ENCODE measurements at places on chromosomes 3 and 15.

DNA sequence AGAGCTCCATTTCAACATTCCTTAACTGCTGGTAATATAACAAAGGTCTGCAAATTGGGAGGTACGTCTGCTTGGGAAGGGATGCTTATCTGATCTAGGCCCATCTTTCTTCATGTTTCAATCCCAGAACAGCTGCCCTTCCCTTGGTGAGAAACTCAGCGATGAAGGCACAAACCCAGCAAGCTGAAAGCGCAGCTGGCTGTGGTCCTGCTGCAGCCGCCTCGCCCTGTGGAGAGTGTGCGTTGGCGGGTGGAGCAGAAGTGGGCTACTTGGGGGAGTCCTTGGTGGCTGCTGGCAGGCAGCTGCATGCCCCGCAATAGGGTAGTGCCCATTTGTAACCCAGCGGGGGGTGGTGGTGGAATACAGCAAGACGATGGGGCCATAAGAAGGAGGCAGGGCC, 160.6 kb upstream of the WNT5A start:
- no peak for DNase-seq

DNA sequence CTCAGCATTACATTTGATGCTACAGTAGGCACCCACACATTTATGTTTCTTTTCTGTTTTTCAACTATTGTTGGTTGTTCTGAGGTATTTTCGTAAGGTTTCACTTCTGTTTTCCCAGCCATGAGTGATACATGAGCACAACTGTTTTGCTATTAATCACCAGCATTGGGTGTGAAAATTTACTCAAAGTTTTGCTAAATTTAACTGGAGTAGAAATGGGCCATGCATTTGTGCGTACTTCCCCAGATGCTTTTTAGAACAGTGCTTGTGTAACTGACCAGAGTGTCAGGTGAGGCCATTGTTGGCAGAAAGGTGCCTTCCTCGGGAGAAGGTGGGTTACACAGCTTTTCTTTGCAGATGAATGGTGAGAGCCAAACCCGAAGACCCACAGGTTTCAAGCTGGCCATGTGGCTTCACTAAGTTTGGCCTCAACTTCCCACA, 70.4 kb downstream of the ST6GAL1 start:
- DNase-seq = peak; percentile 33

DNA sequence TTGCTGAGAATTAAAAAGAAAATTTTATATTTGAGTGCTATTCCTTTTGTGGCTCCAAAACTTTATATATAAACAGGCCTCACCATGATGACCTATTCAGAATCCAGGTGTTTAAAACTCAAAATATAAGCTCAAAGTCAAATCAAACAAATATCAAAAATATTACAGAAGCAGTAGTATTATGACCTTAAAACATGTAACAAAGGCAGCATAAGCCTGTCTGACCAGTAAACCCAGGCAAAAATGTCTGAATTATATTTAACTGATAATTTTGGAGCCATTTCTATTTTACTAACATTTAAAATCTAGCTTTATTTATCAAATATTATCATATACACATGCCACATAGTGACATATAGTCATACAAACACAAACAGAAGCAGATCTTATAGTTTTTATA, 6.4 kb upstream of the NOX5 start:
- DNase-seq = no peak

GRCh38 chr3:14827776-14828175, 9.0 kb downstream of the FGD5 start:
- DNase-seq = no peak

- no peak for DNase-seq
These were observed 35.8 kb upstream of the SLC24A5 start for GRCh38 chr15:48084759-48085590.

DNA sequence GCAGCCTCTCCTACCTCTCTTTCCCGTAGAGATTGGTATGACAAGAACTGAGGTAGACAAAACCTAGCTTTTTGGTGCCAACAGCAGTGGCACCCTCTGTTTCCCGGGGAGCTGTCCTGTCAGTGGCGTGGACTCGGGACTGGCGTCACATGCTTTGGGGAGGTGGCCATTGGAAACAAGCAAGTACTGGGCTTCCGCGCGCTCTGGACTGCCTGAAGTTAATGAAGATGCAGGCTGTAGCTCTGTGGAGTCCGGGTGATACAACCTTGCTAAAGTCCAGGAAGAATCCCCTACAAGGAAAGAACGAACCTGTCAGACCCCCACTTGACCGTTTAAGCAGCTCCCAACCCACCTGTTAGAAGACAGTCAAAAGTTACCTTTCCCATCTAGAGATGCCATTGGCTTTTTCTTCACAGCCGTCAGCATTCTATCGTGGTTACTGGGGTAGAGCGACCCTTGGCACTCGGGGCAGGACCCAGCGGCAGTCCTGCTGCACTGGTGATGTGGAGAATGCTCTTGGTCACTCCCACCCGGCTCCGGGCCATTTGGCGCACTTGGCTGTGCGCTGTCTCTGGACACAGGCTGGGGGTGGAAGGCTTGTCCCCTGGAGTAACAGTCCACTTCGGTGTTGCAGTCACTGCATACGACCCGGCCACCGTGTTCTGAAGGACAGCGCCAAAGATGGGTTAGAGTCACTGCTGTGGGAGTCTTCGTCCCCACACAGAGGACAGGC, 120.5 kb downstream of the LRIG1 start:
- DNase-seq = no peak

GRCh38 chr15:83158393-83158792, 49.2 kb downstream of the HDGFL3 start:
- no peak for DNase-seq

GRCh38 chr3:56424885-56425284, 43.4 kb downstream of the ERC2 start:
- DNase-seq = no peak

- no peak for DNase-seq
These were observed 28.0 kb downstream of the RFTN1 start for GRCh38 chr3:16485395-16485992.

- no peak for DNase-seq
These were observed 253.8 kb upstream of the IGF1R start for GRCh38 chr15:98394546-98394945.

GRCh38 chr3:151346292-151346691, 16.9 kb upstream of the P2RY13 start:
- no peak for DNase-seq

- no peak for DNase-seq
These were observed 3.7 kb downstream of the PAK6 start for GRCh38 chr15:40242601-40243000.

- no peak for DNase-seq
These were observed 23.1 kb downstream of the TRPM1 start for GRCh38 chr15:31078471-31078870.

DNA sequence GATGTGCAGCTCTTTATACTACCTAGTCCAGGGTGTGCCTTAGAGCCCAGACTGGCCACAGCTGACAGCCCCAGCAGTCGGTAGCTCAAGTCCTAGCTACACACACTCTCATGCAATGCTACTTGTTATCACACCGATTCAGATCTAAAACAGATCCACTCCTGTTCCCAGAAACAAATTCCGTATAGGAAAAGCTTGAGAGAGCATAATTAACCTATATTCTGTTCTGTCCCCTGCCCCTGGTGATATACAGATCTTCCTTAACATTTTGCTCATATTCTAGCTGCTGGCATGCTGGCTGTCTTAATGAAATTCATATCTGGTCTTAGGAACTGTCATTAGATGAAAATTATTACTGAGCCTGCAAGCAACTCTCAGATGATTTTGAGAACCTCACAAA, 204.3 kb downstream of the SOX2 start:
- no peak for DNase-seq

DNA sequence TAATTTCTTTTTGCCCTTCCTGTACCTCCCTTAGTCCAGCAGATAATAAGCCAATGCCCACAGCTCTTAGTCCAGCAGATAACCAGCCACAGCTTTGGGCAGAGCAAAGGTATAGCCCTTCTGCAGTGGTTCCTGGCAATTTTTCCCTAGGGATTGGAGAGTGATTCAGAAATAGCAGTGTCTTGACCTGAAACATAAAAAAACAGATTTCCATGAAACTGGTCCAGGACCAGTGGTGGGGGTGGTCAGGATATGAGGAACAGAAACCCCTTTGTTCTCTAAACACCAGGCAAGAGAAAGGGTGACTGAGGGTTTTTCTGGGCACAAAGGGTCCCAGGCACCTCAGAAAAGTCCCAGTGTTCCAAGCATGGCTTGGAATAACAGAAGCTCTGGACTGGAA, 103.4 kb downstream of the ARRDC4 start:
- DNase-seq = no peak

DNA sequence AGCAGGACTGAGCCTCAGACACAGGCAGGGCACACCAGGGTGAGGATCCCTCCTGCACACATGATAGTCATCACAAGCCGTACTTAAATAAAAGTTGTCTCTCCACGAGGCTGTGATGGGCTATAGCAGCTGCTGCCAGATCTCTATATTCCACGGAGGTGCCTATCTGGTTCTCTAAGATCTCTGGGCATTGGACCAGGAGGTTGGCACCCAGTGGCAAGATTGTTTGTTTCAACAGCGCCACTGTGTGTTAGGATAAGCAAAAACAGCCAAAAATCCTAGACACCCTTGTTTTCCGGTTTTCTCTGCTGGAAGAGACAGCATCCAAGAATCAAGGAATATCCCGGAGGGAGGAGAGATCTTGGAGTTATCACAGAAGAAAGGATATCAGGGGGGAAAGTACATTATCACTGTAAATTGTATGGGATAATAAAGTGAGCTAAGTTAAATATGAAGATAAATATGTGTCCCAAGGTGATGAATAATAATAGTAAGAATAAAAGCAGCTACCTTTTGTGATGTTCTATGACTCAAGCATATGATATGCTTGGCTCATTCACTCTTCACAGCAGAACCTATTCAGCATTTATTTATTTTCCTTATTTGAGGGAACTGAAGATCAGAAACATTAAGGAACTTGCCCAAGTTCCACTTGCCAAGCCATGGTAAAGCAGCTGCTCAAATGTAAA, 90.6 kb upstream of the AKAP13 start:
- DNase-seq = no peak

- DNase-seq = no peak
These were observed 168.1 kb upstream of the MYRIP start for GRCh38 chr3:39641274-39641673.

GRCh38 chr3:156519758-156520162, 35.2 kb downstream of the SSR3 start:
- no peak for DNase-seq

GRCh38 chr15:58142827-58143461, 4.8 kb downstream of the AQP9 start:
- DNase-seq = no peak

DNA sequence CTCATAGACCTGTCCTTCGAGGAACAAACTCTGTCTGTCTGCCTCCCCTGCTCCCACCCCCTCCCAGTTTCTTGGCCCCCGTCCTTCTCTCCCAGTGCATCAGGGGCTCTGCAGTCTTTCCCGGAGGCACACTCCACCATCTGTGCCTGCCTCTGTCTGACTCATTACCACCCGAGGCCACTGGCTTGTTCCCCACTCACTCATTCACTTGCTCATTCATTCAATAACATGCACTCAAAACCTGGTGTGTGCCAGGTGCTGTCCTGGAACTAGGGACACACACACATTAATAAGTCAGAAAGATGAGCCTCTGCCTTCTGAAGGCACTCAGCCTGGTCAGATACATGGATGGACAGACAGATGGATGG, 12.4 kb downstream of the AMIGO3 start:
- no peak for DNase-seq

DNA sequence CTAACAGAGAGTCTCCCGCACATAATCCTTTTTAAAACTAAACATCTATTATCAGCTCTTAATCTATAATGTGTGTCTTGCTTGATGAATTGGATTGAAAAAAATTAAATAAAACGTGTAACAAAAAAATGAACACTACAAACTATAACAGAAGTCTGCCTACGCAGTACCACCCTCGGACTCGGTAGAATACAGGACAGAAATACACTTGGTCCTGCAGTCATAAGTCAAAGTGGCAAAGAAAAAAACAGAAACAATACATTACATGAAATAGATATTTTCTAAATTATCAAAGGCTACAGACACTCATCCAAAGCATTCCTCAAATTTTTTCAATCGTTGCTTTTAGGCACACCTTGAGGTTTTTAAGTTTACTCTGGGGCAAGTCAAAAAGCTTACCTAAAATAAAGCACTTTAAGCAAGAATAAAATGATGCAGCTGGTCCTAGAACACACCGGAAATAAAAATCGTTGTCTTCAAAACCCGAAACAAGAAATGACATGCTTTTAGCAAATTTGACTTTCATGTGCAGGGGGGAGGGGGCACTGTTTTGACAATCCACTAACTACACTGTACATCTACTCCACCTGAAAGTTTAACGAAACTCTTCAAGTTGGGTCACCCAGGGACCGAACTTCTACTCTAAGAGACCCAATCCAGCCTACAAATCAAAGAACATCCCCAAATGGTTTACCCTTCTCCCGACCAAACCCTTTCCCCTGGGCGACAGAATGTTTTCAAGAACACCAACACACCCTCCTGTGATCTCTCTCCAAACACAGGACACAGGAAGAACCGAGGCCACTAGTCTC, 1.3 kb downstream of the ADAM10 start:
- DNase-seq = no peak

- DNase-seq = no peak
These were observed 11.0 kb downstream of the GABPB1 start for GRCh38 chr15:50344006-50344464.

DNA sequence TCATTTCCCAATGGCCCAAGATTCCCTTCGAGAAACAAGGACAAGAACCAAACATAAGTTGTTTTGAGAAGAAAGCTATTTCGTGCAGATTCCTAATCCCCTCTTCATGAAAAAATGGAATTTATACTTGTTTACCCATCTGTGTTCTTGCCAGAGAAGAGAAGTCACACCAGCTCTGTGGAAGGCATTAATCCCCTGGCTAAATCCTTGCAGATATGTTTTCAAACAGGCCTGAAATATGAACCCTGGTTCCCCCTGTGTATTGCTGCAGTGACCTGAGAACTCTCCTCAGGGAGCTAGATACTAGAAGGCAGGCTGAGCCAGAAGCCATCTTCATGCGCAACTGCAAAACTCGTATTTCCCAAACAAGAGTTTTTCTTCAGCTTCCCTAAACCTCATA, 337.7 kb downstream of the NEK10 start:
- DNase-seq = no peak

GRCh38 chr15:66462627-66463026, 34.9 kb downstream of the SNAPC5 start:
- DNase-seq = no peak

DNA sequence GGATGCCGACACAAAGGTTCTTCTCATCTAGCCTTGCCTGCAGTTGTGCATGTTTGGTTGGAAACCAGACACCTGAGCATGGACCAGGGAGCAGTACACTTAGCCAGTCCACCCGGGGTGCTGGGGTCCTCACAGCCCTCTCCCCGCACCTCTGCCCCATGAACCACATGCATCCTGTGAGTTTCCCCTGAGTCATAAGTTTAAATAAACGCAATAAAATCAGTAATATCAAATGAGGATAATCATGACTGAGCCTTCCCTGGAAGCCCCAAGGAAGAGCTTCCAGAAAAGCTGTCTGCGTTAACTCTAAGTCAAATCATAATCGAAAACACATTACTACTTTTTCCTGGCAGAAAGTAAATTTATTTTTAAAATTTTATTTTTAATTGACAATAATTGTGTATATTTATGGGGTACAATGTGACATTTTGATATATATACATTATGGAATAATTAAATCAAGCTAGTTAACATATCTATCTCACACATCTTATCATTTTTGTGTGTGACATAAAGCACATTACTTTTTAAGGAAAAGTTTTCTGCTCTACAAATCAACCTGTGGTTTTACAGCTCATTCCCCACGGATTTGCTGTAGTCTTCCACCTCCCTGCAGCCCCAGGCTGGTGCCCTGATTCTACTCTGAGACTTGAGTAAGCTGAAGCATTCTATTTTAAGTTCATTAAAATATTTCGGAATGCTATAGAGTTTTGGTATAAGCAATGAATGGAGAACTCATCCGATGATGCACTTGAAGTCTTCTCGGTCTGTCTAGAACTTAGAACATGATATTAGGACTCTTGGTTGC, 166.0 kb upstream of the EIF1B start:
- DNase-seq = no peak

All from GM12892 (cell line).